C1 segment of cervical spinal cord (tissue), 14 donors: ENCODE measurements at places on chromosomes 6 and 20.

- DNase-seq: no peak
Measured at GRCh38 chr6:23561732-23562131, 564.3 kb upstream of the NRSN1 start.

DNA sequence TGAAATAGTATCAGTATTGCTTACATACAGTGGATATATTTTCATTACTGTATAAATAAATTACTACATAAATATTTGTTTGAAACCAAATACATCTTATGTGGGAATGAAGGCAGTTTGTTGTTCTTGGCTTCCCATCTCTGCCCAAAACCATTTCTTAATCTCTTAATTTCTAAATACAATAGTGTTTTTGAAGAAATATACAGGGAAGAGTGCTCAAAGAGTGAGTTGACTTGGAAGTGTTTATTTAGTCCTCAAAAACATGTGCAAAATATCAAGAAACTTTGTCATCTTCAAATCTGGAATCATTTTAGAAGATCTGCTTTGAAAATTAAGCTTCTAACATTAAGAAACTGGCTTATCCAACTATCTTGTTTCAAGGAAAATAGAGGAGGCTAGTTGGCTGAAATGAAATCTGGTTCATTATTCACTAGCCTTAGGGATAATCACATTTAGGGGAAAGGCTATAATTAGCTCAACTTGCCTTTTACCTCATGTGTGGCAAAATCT is 259.8 kb upstream of the FLRT3 start:
- DNase-seq: no peak

GRCh38 chr6:2990248-2990931 is 9.3 kb upstream of the NQO2 start:
- peak; percentile 43 for DNase-seq

GRCh38 chr20:35615667-35616464 is at the start of gene SPAG4:
SPAG4 (plus strand) TSS chr20:35615829; CDS start chr20:35616004, 175 bp downstream.
- peak; percentile 59 for DNase-seq

GRCh38 chr6:87716928-87717614 is 15.0 kb upstream of the AKIRIN2 start:
- no peak for DNase-seq

GRCh38 chr20:62192635-62193034 is 9.8 kb downstream of the MTG2 start:
- no peak for DNase-seq

- no peak for DNase-seq
Measured at GRCh38 chr20:8964959-8965562, 103.8 kb upstream of the PLCB4 start.

DNA sequence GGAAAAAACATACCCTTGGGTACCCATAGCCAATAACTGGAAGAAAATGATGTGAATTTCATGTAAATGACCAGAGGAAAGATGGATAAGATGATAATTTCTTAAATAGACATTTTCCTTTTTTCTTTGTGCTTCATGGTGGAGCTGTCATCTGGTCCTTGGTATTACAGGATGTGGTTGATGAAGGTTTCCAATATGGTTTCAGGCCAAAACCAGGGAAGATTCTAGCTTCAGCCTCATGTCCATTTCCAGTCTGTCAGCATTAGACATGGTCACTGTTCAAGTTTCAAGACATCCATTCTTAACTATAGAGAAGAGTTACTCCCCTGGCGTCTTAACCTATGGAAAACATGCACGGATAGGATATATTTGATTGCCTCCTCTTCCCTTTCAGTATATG is 63.6 kb downstream of the SSR1 start:
- no peak for DNase-seq

DNA sequence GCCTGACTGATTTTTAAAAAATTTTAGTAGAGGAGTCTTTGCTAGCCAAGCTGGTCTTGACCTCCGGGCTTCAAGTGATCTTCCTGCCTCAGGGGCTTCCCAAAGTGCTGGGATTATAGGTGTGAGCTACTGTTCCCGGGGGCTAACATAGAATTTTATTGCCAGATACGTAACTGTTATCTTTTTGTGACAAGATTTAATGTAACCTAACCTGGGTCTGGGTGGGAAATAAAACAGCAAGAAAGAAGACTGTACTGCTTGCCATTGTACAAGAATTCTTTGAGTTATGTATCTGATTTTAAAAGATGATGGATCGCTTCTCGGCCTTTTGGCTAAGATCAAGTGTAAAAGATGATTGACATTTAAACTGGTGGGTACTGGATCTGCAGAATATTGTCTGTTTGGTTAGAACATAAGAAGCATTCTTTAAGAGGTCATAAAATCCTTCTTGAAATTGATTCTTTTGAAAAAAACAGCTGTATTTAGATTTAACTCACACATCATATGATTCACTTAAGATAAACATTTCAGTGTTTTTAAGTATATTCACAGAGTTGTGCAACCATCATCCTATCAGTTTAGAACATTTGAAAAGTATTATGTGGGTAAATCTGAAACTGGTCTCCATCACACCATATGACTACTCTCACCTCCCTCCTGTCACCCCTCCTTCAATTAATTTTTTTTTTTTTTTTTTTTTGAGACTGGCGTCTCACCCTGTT is 21.6 kb downstream of the TPX2 start:
- no peak for DNase-seq

- DNase-seq: no peak
Measured at GRCh38 chr6:27901801-27902200, 10.4 kb downstream of the OR2B2 start.

DNA sequence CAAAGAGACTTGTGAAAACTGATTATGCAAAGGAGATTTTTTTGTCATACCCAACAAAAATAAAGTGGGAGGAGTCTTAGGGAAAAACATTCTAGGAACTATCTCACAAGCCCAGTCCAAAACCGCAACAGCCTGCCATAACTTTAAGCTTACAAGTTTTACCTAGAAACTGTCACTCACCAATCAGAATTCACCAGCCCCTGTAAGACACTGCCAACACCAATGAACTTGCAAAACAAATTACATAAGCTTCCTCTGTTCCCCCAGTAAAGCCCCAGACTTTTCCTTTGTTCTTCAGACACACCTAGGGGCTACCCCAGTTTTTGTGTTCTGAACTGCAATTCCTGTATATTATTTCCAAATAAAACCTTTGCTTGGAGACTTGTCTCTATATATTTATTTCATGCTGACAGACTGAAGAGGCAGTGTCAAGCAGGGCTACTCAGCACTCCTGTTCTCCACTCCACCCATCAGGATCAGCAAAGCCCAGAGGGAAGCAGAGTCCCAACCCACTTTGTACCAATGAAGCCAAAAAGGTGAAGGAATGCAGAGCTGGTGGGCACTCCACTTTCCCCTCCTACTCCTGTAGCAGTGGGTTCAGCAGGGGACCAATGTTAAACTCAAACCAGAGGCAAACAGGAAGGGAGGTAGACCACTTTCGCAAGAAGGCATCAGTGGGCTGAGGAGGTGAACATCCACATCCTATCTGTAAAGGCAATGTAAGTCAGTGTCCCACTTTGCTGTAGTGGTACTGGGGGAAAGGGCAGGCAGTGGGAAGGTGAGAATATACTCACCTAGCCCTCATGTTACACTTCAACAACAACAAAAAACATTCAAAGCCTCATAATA is 142.5 kb upstream of the RUNX2 start:
- no peak for DNase-seq

GRCh38 chr6:139166238-139166955 is 31.5 kb downstream of the HECA start:
- no peak for DNase-seq
